ENCODE measurements at places on chromosomes 6 and 20.
A peak's percentile ranks its signal among the peaks of the same experiment; 100 is the strongest.

GRCh38 chr6:99458319-99458718 lies 33.2 kb upstream of the PNISR start:
- DNase-seq: peak; percentile 38

- no peak for DNase-seq
These were observed 20.7 kb upstream of the TFAP2C start for GRCh38 chr20:56608376-56608775.

- DNase-seq: no peak
These were observed 176.2 kb downstream of the NFATC2 start for GRCh38 chr20:51366155-51366886.

DNA sequence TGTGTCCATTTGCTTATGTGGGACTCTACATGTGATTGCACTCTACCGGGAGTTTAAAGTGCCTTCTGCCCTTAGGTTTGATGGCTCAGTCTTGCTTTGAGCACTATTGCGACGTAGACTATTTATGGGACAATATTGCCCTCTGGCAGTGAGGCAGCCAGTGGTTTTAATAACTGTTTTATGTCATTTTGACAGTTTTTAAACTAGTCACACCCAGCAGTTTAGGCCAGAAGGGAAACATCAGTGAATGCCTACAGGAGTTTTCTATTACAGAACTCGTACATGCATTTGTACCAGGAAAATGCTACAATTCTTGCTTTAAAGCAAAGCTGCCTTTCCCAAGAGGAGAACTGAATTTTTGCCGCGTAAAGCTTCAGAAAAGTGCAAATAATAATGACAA lies 813.7 kb downstream of the KIF16B start:
- DNase-seq: no peak

DNA sequence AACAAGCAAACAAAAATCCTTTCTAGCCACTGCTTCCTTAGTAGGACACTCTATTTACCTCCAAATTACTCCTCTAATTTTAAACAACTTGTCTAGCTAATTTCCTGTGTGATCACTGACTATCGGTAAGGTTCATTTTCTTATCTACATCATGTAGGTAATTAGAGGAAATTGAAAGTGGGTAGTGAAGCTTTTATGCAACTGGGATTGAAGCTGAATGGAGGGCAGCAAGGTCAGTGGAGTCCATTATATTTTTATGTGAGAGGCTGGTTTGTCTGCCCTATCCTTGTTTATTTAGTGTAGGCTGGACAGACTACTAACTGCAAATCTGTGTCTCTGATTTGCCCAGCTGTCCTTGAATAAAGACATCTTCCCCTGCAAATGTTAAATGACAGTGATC lies 88.5 kb upstream of the SIM1 start:
- no peak for DNase-seq

Data from activated CD4-positive, alpha-beta T cell treated with anti-CD3 and anti-CD28 coated beads, Interleukin-2, amount 50 U/mL, for 16 hours (primary cell).